ENCODE measurements at places on chromosomes 16 and 17.
A peak's percentile ranks its signal among the peaks of the same experiment; 100 is the strongest.

DNA sequence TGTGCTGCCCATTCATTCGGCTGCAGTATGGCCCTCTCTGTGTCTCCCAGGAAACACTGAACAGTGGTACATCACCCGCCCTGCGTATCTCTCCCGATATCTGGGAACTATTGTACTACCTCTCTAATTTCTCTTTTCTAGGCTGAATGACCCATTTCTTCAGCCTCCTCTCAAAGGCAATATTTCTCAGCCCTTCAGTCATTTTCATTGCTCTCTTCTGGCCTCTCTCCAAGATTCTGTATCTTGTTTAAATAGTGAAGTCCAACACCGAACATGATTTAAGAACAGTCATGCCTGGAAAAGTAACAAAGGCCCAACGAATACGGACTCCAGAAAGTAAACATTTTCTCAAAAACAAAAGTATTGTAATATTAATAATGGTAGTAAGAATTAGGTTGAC is 220.1 kb downstream of the ZFHX3 start:
- no peak for DNase-seq

- DNase-seq = no peak
These were observed 1491.4 kb upstream of the GOT2 start for GRCh38 chr16:60225541-60225940.

- DNase-seq = no peak
These were observed 26.0 kb downstream of the TMEM204 start for GRCh38 chr16:1559446-1559975.

GRCh38 chr17:33328129-33328528 is 35.0 kb upstream of the ASIC2 start:
- no peak for DNase-seq

DNA sequence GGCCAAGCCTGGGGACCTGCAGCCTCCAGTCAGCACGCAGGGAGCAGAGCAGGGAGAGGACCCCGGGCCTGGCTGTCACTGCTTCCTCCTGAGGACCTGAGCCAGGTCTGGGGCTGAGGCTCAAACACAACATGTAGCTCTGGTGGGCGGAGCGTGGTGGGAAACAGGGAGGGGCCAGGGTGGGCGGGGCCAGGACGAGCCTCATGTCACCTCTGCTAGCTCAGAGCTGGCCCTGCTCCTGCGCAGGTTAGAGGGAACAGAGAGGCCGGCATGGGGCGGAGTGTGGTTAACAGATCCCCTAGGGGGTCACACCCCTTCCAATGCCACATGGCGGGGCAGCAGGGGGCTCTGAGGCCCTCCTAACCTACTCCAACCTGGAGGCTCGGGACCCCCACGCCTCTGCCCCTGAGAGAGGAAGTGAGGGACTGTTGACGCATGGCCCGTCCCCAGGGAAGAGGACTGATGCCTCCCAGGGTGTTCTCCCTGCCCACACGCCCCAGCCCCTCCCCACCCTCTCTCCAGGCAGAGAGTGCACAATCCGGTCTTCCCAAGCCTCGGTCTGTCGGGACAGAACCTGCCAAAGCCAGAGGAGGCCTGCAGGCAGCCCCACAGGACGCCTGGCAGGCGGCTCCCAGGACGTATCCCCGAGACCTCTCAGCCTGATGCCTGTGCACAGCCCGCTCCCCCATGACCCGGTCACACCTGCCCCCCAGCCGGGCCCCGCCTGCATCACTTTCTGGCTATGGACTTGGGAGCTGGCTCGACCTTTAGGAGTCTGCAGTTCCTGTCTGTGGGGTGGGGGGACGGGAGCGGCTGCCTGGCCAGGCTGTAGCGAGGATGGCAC is 15.2 kb downstream of the PIEZO1 start:
- no peak for DNase-seq

- peak; percentile 16 for DNase-seq
These were observed 20.4 kb upstream of the CDYL2 start for GRCh38 chr16:80824623-80825364.

GRCh38 chr16:84059946-84060901 is 17.6 kb upstream of the SLC38A8 start:
- no peak for DNase-seq

DNA sequence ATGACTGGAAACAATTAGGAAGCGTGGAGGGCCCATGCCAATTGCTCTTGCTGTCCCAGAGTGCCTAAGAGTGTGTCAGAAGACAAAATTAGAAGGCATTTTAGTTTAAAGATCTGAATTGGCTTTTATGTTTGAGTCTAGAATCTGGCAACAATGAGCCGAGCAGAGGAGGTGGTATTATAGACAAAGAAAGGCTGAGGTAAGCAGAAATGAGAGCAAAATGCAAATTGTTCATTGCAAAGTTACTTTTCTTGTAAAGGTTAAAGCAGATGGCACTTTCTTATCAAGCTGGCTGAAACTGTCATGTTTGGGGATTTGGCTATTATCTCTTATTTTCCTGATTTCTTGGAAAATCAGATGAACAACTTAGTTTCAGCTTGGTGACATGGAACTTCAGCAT is 3.3 kb downstream of the MYL4 start:
- DNase-seq = no peak

DNA sequence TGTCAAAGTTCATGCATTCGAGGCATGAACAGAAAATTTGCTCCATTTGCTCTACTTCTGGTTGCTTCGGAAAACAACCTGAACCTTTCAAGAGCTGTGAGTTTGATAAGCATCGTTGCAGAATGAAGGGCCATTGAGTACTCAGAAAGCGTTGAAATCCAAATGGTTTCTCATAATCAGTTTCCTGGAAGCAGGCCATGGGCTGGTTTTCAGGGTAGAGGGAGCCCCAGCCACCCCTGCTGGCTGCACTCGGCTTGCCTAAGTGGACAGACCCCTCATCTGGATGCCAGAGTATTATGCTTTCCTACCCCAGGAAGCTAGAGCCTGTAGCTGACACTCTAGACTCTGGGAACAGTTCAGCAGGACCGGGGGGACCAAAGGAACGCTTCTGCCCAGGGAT is 24.4 kb downstream of the SCNN1G start:
- no peak for DNase-seq

DNA sequence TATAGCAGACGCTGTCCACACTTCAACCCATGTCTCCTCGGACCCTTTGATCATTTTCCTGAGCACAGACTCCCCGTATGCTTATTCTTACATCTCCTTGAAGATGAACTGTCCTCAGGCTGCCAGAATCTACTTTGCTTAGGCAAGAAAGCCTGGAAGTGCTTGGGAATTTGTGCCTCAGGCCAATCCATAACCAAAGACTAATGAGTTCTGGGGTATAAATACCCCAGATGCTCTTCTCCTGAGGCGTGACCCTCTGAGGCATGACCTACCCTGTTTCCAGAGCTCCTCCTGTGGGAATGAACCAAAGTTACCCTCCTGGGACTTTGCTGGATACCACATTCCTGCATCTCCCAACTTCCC is 10.1 kb upstream of the TEKT3 start:
- no peak for DNase-seq

- no peak for DNase-seq
These were observed 135.6 kb downstream of the AATF start for GRCh38 chr17:37084372-37084771.

DNA sequence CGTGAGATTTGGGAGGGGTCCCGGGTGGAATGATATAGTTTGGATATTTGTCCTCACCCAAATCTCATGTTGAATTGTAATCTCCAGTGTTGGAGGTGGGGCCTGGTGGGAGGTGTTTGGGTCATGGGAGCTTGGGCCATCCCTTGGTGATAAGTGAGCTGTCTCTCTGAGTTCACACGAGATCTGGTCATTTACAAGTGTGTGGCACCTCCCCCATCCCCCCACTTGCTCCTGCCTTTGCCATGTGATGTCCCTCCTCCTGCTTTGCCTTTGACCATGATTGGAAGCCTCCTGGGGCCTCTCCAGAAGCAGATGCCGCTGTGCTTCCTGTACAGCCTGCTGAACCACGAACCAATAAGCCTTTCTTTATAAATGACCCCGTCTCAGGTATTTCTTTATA is 21.3 kb upstream of the BAIAP2 start:
- no peak for DNase-seq

- no peak for DNase-seq
These were observed 265.9 kb downstream of the SOX9 start for GRCh38 chr17:72386619-72387237.

DNA sequence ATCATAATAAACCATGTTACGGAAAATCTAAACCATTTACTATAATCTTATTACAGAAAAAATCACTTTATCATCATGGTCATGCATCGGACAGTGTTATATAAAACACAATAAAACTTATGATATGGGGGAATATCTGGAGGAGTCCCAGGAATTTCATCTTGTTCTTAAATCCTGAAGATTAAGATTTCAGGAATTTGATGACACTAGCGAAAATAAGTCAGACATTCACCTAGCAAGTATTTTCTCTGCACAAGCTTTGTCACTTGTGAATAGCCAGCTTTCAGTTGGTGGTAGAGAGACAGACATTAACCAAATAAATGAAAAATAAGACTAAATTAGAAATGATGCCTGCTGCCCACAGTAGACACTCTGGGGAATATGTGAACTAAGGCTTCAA is 410.0 kb downstream of the RBFOX1 start:
- no peak for DNase-seq

DNA sequence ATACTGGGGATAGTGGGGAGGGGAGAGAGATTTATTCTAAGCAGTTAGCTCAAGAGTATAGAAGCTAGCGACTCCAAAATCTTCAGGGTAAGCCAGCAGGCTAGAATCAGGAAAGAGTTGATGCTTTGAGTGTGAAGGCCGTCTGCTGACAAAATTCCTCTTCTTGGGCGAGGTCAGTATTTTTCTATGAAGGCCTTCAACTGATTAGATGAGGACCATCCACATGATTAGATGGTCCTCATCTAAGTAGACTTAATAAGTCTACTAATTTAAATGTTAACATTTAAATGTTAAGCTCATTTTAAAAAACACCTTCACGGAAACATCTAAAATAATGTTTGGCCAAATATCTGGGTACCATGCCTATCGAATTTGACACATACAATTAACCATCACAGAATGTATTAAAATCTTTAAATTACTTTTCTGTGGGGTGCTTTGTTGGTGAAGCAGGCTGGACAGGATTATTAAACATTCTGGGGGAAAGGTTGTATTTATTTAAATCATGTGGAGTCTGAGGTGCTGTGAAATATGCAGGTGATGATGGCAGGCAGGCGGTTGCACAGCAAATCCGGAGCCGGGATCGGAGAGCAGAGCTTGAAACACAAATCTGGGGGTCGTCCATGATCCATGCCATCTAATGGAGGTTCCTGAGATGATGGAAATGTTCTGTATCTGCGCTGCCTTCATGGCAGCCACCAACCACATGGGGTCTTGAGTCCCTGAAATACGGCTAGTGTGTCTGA is 49.8 kb upstream of the ADORA2B start:
- DNase-seq = no peak

GRCh38 chr16:65410801-65411200 is 288.9 kb upstream of the CDH11 start:
- DNase-seq = no peak

- DNase-seq = no peak
These were observed 2.0 kb downstream of the ADAT1 start for GRCh38 chr16:75621170-75621477.

DNA sequence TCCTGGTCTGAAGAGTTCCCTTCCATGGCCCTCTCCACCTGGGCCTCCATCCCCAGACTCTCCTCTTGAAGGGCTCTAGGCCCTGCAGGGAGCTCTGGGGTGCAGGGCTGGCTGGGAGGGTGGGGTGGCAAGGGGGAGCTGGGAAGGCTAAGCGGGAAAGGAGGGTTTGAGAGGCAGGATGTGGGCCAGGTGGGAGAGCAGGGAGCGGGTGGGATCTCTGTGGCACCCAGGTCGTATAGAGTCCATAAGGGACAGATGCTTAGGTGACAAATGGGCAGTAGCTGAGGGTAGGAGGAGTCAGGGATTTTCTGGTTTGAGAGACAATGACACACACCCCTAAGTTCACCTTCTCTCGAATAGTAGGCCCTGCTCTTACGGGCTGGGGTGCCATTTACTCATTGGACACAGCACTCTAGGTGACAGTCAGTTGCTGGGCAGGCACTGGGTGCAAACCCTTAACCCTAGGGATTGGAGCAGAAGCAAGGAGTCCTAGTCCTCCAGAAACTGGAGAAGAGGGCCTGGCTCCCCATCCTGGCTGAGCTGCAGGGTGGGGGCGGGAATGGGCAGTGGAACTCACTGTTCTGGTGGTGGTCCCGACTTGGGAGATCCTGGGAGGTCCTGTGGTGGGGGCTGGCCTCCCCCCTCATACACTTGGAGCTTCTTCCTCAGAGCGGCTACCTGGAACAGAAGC is 15.3 kb downstream of the KIF18B start:
- no peak for DNase-seq

- no peak for DNase-seq
These were observed 354.1 kb upstream of the TNRC6C start for GRCh38 chr17:77604301-77604972.

DNA sequence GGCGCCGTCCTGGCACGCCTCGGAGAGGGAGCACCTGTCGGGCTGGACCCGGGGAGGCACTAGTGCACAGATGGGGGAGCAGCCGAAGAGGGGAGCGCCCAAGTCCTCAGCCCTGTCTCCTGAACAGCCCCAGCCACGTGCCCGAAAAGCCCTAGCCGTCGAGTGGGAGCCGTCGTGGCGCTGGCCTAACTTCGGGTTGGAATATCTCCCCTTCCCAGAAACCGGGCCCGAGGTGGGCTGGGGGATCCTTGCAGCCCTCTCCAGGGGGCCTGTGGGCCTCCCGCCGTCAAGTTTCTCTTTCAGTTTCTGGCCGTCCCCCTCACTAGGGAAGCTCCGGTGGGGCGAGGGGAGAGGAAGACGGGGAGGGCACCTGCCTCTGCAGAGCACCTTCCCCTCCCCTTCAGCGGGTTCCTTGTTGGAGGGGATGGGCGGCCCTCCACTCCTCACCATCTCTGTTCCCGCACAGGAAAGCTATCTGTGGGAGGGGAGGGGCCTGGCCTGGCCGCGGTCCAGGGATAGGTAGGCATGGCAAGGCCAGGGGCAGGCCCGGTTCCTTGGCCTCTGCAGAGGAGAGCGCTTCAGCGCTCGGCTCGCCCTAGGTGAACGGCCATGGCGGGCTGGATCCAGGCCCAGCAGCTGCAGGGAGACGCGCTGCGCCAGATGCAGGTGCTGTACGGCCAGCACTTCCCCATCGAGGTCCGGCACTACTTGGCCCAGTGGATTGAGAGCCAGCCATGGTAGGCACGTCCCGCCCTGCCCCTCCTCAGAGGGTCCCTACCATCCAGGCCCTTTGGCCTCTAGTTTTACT is 709 bp downstream of the STAT5A start:
- DNase-seq = no peak

GRCh38 chr17:49403514-49404289 is 11.0 kb downstream of the PHB1 start:
- no peak for DNase-seq

DNA sequence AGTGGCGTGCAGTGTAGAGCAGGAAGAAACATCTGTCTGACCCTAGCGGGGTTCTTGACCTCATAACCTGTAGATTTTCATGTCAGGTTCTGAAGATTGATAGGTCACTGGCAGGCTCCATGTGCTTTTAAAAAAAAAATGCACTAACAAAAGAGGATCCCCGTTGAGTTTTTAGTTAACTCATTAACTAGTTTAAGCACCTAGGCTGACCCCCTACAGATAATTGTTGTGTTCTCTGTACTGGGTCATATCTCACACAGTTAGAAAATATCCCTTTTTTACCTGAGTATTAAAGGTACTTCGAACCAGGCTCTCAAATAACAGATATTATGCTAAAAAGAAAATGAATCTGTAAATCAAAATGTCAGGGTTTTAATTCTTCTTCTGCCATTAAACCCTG is 676.6 kb downstream of the CDH11 start:
- no peak for DNase-seq

All from GM04504 (cell line).